Coronary artery (tissue), 2 donors: ENCODE measurements at places on chromosomes 6 and 20.

- DNase-seq = no peak
Observed at GRCh38 chr20:36957875-36958667, 6.6 kb upstream of the SAMHD1 start.

DNA sequence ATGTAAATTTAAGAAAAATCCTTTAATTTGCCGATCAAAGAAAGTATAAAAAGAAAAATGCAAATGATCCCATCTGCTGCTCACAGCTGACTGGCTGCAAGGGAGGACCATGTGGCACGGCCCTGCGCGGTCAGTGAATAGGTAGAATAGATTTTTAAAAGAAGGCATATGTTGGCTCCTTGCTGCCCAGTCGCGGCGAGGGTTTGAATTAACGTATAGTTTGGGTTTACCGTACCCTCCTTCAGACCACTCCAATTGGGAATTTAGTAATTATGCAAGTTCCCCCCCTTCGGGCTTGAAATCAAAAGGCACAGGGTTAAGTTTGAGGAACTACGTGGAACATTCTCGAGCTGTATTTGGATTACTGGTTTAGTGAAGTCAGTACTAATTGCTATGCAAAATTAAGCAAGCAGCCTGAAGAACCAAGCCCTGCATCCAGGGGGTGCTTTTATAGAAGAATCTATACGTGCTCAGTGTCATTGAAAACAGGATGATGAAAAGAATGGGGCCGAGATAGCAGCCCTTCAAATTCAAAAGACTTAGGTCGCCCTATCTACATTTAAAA is 1.1 kb upstream of the BEND3 start:
- no peak for DNase-seq

- DNase-seq = no peak
Observed at GRCh38 chr6:113122060-113122459, 735.1 kb upstream of the MARCKS start.

GRCh38 chr6:42984924-42985475 is 630 bp downstream of the PPP2R5D start:
- DNase-seq = no peak

- no peak for DNase-seq
Observed at GRCh38 chr6:18249271-18249670, 15.1 kb downstream of the DEK start.

DNA sequence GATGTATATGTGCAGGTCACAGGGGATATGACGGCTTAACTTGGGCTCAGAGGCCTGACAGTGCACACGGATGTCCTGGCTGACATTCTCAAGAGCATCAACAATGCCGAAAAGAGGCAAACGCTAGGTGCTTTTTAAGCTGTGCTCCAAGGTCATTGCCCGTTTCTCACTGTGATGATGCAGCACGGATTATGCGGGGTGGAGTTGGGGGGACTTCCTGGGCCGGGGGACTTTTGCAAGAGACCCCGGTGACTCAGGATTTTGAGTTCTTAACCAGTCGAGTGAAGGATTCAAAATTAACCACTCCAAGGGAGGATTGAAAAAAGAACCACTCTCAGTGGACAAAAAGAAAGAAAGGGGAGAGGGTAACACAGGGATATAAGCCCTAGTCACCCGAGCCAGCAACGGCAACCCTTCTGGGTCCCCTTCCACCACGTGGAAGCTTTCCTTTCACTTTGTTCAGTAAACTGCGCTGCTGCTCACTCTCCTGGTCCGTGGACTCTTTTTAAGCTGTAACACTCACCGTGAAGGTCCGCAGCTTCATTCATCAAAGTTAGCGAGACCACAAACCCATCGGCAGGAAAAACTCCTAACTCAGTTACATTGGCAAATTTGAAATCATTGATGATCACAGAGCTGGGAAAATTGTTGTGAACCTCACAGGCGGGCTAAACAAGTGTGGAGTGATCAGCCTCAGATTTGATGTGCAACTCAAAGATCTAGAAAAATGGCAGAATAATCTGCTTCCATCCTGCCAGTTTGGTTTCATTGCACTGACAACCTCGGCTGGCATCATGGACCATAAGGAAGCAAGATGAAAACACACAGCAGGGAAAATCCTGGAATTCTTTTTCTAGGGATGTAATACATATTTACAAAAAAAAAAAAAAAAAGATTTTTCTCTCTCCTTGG is 199.3 kb downstream of the ARID1B start:
- no peak for DNase-seq

DNA sequence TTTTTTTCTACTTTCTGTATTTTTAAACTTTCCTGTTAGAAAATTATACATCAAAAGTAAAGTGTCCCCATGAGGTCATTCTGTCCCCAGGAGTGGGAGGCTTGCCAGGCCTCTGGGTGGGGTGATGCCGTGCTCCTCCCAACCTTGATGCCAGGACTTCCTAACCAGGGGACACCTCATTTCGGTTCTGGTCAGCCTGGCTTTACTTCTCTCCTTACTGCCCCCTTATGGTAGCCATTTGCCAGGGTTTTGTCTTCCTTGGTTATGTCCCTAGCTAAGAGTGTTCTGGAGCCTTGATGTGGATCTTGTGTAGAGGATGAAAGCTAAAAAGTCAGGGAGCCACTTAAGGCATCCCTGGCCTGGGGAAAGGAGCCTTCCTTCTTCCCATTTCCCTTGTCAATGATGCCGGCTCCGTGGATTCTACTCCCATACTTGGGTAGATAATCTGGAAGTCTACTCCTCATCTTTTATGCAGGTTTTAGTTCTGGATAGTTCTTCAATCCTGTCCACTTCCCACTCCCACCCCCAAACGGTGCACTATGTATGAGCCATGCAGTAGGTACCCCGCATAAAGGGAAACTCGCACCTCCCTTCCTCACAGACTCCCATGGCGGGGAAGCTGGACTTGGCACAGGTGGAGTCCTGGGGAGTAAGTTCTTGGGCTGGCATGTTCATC is 164.1 kb upstream of the SALL4 start:
- DNase-seq = no peak

- peak; percentile 75 for DNase-seq
Observed at GRCh38 chr6:35486005-35486925, 10.6 kb downstream of the TEAD3 start.

DNA sequence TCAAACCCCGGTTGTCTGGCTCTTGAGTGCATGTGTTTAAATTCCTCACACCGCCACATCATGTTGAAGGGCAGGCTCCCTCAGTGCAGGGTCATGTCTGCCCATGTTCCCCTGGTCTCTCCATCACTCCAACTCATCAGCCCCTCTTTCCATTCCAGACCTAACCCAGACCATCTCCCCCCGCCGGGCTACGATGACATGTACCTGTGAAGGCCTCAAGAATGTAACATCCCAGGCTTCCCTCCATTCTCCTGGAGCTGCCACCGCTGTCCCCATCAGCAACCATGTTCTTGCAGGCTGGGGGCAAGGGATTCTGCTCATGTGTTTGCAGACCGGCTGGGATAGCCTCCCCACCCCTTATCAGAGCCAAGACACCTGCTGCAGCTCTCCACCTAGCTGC is 19.9 kb downstream of the TMEM74B start:
- peak; percentile 26 for DNase-seq

GRCh38 chr6:53795340-53795701 is 516 bp downstream of the LRRC1 start:
- DNase-seq = no peak

GRCh38 chr6:169184419-169184818 is 69.2 kb downstream of the THBS2 start:
- no peak for DNase-seq

DNA sequence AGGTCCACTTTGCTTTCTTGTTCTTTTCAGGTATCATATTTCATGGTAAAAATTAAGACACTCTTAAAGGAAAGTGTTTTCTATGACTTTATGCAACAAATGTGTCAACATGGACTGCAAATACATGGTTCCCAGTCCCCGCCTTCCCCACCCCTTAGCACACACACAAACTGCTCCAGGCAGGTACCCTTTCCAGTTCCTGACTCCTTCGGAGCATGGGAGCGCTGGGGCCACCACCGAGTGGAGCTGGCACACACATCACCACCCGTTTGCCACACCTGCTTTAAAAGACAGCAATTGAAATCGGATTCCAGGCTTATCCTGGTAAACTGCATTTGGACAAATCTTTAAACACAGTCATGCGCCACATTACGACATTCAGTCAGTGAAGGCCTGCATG is 22.2 kb downstream of the RNASET2 start:
- DNase-seq = no peak

DNA sequence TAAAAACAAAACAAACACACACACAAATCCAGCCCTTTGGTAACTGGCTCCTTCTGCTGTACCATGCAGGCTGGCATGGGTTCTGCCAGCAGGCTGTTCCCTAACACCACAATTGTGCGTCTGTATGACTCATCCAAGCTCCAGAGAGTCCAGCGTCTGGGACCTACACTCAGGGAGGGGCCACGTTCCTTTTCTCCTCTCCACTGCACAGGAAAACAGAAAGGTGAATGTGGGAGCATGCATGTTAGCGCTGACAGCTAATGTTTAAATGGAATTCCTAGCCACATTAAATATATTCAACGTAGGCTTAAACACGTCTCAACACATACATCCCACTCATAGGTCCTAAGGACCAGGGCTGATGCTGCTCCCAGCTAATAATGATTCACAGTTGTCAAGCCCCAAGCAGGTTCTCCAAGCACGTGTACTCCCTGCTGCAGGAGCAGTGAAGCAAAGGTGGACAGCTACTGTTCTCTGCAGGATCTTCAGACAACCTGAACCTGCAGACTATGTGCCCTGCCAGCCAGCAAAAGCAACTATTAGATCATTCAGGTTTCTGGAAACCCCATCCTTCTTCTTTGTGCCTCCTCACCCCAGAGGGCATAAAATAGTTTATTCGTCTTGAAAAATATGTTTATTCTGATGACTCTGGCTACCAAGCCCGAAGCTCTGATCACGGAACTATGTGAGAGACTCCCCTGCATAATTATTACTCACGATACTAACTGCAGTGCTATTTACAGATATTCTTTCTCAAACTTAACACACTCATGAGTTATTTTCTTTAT is 20.9 kb downstream of the MAP1LC3A start:
- peak; percentile 74 for DNase-seq
